ENCODE measurements at places on chromosomes 11 and 22. TPM values are rescaled to one million over a fixed set of nuclear protein-coding genes. Genes with fewer than 3 reads are reported as not detected.
A peak's percentile ranks its signal among the peaks of the same experiment; 100 is the strongest.

Gene APOBEC3C
- total RNA-seq = 4.6 TPM

Gene IL18
- total RNA-seq = 16.9 TPM

Gene PICK1
- 5.5 TPM for total RNA-seq

Gene KCNQ1OT1
- 21.9 TPM for total RNA-seq

Gene HEPN1
- not detected for total RNA-seq

Gene HSPB2
- total RNA-seq = not detected

Gene CD3G
- total RNA-seq = 1.9 TPM

Gene CDC42EP1
- total RNA-seq = 16.4 TPM

Gene NAA40
- total RNA-seq = 3.6 TPM

Gene PNPLA5
- total RNA-seq = not detected

Gene MRGPRE
- 0.48 TPM for total RNA-seq

DNA sequence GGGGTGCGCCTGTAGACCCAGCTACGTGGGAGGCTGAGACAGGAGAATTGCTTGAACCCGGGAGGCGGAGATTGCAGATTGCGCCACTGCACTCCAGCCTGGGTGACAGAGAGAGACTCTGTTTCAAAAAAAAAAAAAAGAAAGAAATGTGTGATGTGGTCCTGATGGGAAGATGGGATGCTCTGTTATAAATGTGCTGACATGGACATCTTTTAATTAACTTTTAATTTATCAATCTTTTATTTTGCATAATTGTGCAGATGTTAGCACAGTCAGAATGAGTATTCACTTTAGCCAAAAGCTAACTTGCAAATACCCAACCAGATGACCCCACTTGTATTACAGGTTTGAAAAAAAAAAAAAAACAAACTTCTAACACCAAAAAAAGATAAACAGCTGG lies 23.8 kb upstream of the USP47 start:
- no peak for DNase-seq

- no peak for DNase-seq
Measured at GRCh38 chr11:67496113-67496512, 9.1 kb downstream of the PITPNM1 start.

GRCh38 chr22:48953830-48954229 lies 873.8 kb downstream of the BRD1 start:
- no peak for DNase-seq

DNA sequence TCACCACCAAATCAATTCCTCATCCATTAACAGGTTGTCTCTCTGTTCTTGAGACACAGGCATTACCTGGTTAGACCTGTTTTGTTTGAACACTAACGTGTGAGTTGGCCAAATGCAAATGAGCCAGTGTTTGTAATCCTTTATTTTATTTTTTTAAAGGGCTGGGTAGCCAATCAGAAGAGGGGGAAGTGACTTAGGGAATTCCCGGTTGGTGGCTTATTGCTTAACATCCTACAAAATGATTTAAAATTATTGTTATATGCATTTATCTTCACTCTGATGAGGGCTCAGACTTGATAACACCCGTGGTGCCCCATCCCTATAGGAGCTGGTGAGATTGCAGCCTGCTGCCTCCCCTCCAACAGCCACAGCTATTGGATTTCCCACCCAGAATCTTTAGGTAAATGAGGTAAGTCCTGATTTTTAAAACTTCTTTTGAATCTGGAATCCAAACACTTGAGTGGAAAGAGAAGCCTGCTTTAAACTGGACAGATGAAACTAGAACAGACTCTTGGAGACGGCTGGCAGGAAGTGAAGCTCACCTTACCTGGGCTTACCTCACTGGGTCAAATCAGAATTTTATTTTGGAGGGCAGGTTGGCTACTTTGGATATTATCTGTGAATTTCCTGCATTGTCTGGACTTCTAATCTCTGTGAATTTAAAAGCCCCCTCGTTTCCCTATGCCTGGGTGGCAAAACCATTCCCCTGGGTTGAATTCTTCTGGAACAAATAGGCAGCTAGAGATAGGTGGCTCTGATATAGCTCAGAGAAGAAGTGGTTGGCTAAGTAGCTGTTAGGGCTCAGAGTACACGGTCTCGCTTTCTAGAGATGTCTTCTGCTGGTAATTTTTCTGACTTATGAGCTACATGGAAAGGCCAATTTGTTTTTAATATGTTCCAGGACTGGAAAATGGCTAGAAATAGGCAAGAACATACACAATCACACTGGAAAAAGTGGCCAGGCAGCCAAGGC lies at the start of gene EHF:
EHF (plus strand) TSS at position 274 of the 973 bp plus-strand sequence. CDS start 21,538 bp downstream, outside the sequence.
- DNase-seq = no peak

GRCh38 chr11:103844327-103845215 lies 191.9 kb upstream of the DDI1 start:
- DNase-seq = no peak

GRCh38 chr22:46293577-46294260 lies 3.0 kb upstream of the GTSE1 start:
- DNase-seq = peak; percentile 54

DNA sequence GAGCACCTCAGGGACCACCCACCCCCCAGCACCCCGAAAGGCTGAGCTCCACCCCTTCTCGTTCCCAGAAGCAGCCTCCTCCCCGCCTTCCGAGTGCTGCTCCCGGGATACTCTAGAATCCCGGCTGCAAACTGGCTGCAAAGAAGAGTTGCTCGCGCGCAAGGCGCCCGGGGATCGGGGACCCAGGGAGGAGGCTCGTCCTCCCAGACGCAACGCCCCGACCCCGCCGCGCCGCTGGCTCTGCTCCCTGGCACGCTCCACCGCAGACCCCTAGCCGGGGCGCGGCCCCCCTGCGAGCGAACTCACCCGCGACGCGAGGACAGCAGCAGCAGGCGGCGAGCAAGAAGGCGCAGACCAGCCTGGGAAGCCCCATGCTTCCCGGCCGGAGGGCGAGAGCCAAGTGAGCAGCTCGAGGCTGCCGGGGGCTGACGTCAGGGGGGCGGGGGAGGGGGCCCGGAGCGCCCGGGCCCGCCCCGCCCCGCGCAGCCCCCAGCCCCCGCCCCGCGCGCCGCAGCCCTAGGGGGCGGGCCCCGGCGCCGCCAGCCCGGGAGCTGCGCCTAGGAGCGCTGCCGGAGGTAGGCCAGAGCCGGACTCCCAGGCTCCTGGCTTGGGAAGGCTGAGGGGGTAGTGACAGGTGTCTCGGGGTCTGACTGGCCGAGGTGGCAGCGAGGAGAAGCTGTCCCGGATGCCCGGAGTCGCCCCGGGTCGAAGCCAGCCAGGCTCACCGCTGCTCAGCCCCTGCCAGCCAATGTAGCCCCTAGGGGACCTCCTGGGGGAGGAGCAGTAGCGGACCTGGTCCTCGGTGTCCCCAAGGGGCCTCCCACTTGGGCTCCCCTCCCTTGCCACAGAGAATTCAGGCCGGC lies at the start of gene MCAM:
MCAM (minus strand) TSS at position 402 of the 863 bp plus-strand sequence; CDS start at position 373, 29 bp downstream.
- DNase-seq = peak; percentile 50

DNA sequence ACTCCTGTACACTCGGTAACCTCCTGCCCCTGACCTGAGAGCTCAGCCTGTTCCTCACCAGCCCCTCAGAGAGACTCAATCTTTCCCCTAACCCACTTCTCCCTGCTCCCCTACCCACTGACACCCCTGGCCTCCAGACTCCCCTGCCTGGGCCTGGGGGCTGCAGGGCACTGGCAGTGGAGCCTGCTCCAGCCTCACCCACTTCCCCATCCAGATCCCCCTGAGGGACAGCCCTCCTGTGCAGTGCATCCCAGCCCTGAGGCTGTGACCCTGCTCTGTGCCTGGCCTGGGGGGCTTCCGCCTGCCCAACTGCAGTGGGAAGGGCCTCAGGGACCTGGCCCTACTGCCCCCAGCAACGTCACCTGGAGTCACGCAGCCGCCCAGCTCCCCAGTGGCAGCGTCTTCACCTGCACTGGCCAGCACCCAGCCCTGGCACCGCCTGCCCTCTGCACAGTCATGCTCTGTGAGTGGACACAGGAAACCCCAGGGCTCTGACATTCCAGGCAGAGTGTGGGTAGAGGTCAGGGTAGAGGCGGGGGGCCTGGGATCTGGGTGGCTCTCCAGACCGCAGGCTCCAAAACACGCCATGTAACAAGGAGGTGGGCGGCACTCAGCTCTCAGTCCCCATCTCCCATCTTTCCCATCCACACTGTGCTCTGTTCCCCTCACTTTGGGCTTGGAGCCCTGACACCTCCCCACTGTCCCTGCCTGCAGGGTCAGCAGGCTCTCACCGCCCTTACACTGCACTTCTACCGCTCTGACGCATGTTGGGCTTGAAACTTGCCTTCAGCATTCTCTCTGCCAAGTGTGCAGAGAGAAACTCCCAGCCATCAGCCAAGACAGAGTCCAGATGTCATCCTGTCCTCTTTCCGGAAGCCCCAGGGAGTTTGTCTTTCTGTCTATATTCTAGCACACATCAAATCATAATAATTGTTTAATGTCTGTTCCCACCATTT lies 5.1 kb downstream of the VSIG10L2 start:
- DNase-seq = peak; percentile 92

DNA sequence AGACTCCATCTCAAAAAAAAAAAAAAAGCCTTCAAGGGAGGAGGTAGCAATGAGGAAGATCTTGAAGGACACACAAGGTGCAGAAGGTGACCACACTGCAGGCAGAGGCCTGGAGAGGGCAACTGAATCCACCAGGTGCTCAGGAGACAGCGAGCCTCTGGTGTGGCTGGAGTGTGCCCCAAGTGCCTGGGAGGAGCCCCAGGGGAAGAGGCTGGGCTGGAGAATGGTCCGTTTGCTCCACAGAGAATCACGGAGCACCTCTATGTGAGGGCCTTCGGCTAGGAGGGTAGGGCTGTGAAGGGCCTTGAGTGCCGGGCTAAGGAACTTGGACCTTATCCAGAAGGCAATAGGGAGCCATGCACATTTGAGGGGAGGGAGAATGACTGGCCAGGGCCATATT lies 50.3 kb downstream of the ARRB1 start:
- DNase-seq = no peak

- DNase-seq = peak; percentile 65
Measured at GRCh38 chr11:100808904-100809491, 121.9 kb downstream of the ARHGAP42 start.

- DNase-seq = no peak
Measured at GRCh38 chr22:40463017-40463631, 92.7 kb downstream of the SGSM3 start.

DNA sequence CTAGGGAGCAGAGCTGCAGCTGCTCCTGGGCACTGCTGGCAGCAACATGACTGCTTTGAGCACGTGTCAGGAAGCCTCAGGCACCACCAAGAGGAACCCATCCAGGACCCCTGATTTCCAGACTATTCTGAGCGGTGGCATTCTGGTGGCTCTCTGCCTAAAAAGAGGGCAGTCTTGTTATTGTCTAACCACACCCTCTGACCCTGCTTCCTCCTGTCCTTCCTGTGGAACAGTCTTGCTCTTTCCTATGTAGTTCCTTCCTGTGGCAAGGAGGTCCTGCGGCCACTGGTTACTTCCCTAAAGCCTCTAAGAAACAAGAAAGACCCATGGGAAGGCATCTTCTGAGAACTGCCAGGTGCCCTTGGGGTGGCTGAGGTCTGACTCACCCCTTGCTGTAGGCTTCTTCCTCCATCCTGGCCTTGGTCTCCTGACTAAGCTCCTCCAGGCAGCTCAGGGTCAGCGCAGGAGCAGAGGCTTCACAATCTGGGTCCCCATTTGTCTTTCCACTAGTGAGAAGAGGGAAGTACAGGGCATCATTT lies 13.1 kb upstream of the LYVE1 start:
- DNase-seq = no peak

DNA sequence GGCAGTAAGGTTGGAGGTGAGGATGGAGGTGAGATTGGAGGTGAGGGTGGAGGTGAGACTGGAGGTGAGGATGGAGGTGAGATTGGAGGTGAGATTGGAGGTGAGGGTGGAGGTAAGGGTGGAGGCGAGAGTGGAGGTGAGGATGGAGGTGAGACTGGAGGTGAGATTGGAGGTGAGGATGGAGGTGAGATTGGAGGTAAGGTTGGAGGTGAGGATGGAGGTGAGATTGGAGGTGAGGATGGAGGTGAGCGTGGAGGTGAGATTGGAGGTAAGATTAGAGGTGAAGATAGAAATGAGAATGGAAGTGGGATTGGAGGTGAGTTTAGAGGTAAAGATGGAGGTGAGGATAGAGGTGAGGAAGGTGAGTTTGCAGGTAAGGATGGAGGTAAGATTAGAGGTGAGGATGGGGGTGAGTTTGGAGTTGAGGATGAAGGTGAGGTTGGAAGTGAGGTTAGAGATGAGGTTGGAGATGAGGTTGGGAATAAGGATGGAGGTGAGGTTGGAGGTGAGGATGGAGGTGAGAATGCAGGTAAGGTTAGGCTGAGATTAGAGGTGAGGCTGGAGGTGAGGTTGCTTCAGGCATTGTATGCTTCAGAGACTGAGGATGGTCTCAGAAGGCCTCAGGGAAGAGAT lies 12.2 kb downstream of the NCF4 start:
- DNase-seq = no peak

DNA sequence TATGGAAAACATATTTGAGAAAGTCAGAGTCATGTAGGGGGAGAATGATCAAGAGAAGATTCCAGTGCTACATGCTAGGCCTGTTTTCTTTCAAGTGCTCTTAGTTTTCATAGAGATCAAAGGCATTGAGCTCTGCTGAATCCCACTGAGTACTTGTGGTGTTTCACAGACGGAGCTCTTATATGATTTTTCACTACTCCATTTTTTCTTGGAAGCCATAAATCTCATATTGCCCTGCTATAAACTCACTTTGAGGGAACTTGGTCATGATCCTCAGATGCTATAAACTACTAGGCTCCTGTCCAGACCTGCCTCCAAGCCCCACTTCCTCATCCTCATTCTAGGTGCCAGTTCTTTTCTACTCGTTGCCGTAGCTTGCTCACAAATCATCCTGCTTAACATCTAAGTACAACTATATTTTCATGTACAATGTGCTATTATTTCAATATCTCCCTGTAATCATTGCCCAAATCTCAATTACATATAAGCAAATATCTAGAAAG lies 180.8 kb upstream of the CCDC179 start:
- DNase-seq = peak; percentile 97

DNA sequence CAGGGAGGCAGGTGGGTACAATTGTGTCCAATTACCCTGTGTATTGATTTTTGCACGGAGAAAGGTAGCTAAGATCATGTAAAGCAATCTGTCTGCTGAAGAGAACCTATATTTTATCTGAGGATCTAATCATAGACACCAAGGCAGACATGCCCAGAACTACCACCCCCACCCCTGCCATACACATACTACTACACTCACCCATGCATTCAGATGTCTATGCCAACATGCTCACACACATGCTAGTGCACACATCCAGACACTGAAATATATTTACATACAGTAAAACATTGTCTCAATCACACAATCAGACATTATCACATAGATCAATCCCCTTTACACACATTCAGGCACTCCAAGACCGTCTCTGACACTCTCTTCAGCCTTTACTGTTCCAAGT lies 1.8 kb downstream of the SCN3B start:
- no peak for DNase-seq

- no peak for DNase-seq
Measured at GRCh38 chr11:75314771-75315438, 36.6 kb downstream of the ARRB1 start.

- no peak for DNase-seq
Measured at GRCh38 chr22:38758276-38758945, 2.6 kb upstream of the SUN2 start.

- DNase-seq = no peak
Measured at GRCh38 chr11:48005831-48006270, 25.5 kb downstream of the PTPRJ start.
